Trophoblast cell (in vitro differentiated cells and primary cell): ENCODE measurements at places on chromosomes 4 and X.
A peak's percentile ranks its signal among the peaks of the same experiment; 100 is the strongest.

DNA sequence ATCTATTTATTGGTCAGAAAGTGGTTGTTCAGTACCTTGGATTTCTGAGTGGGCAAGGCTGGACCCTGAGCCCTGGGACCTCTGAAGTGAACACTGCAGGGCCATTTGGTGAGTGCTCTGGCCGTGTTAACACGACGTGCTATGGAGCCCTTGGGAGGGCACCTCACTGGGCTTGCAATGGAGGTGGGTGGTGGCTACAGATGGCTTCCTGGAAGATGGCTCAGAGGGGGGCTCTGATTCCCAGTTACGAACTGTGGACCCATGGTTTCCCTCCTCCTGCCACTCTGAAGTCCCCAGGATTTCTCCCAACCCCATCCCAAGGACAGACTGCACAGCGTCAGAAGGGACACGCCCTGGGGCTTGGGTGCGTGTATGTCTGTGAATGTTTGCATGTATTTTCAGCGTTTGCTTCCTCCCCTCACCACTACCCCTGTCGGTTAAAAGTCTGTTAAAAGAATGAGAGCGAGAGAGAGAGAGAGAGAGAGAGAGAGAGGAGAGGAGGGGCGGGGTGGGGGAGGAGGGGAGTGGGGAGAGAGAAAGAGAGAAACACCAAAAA is 3.7 kb upstream of the RHOH start:
- peak; percentile 32 for DNase-seq

DNA sequence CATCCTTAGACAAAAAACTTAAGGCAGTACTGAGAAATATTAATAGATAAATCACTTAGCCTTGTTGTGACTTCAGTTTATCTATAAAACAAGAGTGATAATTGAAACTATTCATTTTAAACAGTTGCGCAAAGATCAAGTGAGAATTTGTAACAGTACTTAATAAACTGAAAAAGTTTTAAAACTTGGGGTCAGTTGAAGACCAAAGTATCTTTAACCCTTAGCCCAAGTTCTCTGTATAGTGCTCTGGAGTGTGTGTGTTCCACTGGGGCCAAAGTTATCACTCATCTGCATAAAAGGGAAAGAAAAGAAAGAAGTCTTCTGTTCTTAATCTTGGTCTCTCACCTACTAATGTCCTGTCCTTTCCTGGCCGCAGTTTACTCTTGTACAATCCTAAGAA is 11.3 kb downstream of the SMIM14 start:
- no peak for DNase-seq

DNA sequence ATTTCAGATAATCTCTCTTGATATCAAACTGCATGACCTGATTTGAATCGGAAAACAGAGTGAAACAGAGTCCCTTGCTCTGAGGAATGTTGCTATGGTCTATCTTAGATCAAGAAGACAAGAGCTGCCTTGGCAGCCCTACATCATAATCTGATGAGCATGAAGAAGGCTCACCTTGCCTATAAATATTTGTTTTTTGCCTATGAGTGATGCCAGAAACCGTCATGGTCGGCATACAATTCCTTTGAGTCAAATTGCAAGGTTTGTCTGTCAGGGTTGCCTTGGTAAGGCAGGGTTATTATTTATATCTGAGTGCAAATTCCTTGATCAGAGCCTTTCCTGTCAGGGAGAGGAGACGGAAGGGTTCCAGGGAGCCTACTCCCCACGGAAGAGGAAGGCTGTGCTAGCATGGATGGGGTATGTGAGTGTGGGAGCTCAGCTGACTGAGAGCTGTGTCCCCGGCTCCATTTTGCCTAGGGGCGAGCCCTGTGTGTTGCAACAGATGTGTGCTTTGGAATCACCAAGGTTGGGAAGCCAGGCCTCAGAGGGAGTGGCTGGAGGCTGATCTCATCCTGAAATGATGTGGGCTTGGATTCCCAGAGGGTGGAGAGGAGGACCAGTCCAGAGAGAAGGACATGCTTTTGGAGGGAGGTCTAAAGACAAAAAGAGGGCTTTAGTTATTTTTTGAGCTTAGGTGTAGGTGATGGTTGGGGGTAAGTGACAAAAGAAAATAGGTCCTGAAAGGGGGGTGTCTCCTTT is 43.6 kb downstream of the RTL9 start:
- DNase-seq = peak; percentile 76

DNA sequence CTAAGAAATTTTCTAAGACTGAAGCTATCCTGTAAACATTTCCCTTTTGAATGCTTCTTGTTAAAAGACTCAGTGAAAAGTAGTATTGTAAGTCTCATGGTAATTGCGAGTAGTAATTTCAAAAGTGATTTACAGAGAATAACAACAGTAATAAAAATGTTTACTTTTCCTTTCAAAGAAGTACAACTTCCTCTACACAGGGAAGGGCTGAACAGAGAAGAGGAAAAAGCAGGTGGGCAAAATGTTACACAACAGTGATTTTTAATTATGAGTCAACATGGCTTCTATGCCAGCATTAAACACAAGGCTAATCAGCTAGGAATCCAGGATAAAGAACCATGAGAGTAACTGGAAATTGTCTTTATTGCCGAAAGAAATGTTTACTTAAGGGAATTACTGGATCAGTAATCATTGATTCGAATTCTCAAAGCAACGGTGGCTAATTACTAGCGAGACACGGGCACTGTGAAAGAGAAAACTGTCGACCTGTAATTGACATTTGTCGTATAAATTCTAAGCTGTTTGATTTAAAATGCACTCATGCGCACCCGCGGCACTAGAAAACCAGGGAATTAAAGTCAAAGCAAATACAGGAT is 15.4 kb downstream of the UTP3 start:
- DNase-seq = no peak

DNA sequence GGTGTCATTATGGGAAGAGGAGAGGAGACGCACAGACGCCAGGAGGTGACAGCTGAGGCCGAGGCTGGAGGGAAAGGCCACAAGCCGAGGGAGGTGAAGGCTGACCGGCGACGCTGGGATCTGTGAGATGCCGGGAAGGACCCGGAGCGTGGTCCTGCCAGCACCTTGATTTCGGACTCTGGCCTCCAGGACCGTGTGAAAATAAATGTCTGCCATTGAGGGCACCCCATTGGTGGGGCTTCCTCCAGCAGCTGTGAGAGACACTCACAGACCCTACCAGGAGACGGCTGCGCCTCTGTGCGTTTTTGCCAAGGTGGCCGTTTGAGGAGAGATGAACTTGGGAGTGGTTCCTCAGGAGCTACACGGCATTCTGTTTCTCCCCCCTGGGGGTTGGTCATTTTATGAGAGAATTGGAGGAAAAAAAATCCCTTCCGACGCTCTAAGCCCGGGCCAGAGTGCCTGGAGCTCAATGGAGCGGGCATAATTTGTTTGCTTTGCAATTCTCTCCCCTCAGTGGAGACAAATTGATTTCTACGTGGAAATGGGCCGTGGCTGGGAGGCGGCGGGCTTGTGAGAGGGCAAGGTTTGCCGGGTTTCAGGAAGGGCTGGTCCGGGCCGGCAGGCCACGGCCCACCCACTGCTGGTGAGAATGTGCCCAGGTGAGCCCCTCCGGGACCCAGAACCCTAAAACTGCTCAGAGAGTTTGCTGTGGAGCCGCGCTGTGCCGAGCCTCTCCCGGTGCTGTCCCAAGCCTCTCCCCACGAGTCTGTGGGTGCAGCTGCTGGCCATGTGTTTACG is 53.9 kb downstream of the CPZ start:
- DNase-seq = no peak

- no peak for DNase-seq
Measured at GRCh38 chr4:26161030-26161824, 159.6 kb upstream of the RBPJ start.

- peak; percentile 6 for DNase-seq
Measured at GRCh38 chrX:22526339-22526738, 253.6 kb downstream of the CBLL2 start.

- DNase-seq = no peak
Measured at GRCh38 chrX:133475521-133475920, 60.2 kb upstream of the GPC4 start.

DNA sequence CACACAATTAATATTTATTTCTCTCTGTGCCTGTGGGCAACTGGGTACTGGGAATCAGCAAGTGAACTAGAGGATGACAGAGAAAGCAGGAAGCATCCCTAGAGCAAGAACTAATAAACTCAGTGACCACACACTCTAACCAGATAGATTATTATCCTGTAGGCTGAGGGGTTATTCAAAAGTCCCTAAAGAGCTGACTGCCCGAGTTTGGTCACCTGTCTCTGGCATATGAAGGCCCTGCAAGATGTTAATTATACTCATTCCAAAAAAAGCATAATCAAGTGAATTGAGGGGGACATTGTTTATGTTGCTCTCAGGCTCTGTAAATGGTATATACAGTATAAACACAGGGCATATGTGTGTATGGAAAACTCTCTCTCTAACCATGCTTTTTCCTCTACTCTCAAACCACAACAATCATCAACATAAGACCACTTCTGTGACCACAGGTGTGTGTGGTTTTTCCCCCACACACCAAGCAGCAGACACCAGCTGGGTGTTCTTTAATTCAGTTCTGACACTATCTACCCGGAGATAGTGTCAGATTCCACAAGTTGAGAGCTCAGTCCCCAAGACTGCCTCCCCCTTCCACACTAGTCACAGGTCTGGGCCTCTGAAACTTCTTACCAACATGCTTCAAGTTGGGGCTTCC is 6.2 kb upstream of the HPSE start:
- DNase-seq = no peak

DNA sequence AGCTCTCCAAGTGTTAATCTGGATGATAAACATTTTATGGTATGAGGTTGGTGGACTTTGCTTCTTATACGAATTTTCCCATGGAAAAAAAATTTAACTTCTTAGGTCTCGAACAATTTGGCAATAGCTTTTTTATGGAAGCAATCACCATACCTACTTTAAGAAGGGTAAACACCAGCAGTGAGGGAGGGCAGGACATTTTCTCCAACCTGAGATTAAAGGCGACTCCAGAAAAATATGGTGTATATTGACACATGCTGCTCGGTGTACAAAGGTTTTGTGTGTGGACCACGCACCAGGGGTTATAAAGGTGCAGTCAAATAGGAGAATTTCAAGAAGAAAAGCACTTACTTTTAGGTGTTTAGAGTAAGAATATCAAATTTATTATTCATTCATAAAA is 34.2 kb upstream of the SULT1E1 start:
- no peak for DNase-seq

DNA sequence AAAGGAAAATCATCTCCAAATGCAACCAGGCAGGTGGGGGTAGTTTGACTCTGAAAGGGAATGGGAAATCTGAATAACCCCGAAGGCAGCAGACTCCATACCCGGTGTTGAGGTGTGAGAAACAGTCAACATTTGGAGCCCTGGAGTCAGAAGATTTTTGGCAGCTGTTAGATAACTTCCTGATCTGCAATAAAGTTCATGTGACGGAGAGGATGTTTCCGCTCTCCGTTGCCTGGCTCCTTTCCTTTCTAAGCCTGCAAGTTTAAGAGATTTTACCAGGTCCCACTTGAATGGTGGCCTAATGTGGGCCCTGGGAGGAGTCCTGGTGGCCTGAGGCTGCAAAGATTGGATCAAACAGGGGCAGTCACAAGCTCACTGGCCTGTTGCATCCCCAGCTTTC is 27.7 kb downstream of the HAND2 start:
- DNase-seq = no peak

GRCh38 chr4:126470862-126471261 is 1156.1 kb downstream of the FAT4 start:
- no peak for DNase-seq

DNA sequence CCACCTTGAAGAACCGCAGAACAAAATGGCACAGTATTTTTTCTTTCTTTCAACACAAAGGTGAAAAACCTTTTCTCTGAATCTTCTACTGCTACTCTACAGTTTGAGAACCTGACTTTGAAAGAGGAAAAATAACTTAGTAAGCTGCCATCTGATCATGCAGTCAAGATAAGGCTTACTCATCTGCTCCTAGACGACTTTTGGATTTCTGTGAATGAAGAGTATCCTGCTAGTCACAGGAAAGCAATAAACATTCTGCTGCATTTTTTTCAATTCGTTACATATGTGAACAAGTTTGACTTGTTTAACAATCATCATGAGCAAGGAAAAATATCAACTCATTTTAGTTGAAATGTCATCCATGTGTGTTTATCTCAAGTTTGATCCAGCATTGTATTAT is 25.2 kb downstream of the TIGD2 start:
- DNase-seq = peak; percentile 96

DNA sequence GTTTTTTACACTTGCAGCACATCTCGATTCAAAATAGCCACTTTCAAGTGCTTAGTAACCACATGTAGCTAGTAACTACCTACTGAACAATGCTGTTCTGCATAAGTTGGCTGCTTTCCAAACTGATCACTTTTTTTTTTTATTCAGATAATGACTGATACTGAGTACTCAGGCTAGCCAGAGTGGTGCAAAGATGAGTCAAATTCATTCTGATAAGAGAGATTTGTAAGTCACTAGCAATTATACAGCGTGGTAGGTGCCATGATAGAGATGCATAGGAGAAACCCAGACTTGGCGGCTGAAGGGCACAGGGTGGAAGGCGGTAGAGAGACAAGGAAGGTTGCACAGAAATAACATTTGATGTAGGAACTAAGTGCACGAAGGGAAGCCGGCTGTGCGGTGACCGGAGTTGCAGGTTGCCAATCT is 357 bp upstream of the IGBP1 start:
- no peak for DNase-seq

DNA sequence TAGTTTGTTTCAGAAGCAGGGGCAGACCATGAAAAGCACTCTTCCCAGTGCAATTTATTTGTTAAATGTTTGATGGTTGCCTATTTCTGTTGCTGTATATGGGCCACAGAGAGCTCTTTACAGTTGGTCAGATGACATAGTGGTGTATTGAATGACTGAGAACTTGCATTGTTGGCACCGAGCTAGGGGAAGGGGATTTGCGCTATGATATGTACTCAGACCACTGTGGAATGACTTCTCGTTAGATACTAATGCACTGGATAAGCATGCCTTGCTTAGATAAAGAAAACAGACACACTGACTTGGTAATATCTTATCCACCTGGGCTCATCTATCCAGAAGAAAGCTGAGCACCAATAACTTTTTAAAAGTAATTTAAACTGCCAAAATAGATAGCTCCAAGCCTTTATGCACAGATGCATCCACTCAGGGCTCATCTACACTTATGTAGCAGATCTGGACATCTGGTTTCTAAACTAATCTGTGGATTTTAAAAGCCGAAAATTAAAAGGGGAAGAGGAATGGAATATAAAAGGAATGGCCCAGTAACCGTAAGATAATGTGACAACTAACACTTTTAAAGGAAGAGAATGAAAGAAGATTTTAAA is 132.7 kb downstream of the GATB start:
- DNase-seq = no peak

GRCh38 chr4:153249199-153250041 is 45.2 kb downstream of the TRIM2 start:
- peak; percentile 81 for DNase-seq

DNA sequence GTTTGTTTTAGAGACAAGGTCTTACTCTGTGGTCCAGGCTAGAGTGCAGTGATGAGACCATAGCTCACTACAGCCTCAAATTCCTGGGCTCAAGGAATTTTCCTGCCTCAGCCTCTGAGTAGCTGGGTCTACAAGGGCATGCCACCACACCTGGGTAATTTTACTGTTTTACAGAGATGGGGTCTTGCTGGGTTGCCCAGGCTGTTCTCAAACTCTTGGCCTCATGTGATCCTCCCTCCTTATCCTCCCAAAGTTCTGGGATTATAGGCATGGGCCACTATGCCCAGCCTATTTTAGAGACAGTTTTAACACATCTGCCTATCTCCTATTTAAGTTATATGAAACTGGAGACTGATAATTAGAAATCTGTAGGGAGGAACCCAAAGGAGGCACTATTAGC is 53.8 kb downstream of the SPRY1 start:
- DNase-seq = no peak

GRCh38 chr4:181608181-181608580 is 635.0 kb upstream of the TENM3 start:
- no peak for DNase-seq
